ENCODE measurements at places on chromosomes 6 and 20.

DNA sequence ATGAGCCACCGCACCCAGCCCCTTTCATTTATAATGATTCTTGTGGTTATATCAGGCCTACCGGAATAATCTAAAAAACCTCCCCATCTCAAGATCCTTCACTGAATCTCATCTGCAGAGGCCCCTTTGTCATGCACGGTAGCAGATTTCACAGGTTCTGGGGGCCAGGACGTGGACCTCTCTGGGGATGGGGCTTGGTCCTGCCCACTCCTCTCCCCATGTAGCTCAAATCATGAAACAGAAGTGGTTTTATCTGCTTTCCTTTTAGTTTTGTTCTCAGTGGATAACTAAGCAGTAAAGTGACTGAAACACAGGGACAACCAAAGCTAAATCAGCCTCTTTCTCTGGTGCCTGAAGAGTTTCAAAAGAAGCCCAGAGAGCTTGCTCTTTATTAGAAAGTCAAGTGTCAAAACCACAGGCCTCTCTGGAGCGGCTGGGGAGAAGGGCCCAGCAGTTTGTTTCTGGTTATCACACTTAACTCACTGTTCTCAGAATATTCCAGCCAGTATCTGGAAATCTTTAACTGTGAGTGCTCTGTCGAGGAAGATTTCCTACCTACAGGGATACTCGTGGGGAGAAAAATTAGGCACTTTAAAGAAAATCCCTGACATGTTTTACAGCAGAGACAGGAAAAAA lies 60.6 kb upstream of the FAM184A start:
- no peak for DNase-seq

GRCh38 chr6:117446861-117447260 lies 21.1 kb upstream of the ROS1 start:
- no peak for DNase-seq

GRCh38 chr6:6842291-6842690 lies 253.8 kb downstream of the LY86 start:
- DNase-seq = no peak

DNA sequence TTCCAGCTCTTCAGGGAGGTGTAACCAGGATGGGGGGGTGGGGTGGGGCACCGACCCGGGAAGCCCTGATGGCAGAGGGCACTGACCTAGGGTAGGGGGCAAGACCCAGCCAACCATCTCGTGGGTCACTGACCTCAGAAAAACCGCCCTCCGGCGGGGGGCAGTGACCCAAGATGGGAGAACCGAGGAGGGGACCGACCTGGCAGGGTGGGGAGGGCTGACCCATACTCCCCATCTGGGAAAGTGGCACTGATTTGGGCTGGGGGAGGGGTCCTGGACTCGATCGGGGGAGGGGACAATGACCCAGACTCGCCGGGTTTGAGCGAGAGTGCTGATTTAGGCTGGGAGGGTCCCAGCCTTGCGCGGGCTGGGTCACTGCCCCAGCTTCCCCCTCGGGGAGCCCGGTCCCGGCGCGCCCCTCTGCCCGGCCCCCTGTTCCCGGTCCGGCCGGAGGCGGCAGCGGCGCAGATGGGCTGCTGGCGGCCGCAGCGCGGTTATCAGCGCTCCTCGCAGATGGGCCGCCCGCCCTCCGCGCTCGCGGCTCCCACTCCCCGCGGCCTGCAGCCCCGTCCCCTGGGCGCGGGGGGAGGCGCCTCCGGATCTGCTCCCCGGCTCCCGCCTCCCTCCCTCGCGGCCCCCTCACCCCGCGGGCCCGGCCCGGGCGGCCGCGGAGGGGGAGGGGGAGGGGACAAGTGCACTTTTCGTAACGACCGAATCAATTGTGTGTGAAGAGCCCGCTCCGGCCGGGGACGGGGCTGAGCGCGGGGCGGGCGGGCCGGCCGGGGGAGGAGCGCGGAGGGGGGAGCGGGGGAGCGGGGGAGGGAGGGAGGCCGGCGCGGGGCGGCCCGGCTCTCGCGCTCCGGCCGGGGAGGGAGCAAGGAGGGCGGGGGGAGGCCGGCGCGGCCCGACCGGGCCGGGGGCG lies 2.2 kb downstream of the NOL4L start:
- no peak for DNase-seq

GRCh38 chr6:123804787-123805540 lies 1.3 kb downstream of the NKAIN2 start:
- no peak for DNase-seq

DNA sequence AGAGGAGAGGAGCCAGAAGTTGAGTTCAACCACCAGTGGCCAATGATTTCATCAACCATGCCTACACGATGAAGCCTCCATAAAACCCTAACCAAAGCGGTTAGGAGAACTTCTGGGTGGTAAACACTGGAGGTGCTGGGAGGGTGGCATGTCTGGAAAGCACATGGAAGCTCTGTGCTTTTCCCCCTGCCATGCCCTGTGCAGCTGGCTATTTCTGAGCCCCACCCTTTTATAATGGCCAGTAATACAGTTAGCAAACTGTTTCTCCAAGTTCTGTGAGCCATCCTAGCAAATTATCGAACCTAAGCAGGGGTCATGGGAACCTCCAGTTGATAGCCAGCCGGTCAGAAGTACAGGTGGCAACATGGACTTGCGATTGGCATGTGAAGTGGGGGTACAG lies 147.8 kb upstream of the INSM1 start:
- no peak for DNase-seq

DNA sequence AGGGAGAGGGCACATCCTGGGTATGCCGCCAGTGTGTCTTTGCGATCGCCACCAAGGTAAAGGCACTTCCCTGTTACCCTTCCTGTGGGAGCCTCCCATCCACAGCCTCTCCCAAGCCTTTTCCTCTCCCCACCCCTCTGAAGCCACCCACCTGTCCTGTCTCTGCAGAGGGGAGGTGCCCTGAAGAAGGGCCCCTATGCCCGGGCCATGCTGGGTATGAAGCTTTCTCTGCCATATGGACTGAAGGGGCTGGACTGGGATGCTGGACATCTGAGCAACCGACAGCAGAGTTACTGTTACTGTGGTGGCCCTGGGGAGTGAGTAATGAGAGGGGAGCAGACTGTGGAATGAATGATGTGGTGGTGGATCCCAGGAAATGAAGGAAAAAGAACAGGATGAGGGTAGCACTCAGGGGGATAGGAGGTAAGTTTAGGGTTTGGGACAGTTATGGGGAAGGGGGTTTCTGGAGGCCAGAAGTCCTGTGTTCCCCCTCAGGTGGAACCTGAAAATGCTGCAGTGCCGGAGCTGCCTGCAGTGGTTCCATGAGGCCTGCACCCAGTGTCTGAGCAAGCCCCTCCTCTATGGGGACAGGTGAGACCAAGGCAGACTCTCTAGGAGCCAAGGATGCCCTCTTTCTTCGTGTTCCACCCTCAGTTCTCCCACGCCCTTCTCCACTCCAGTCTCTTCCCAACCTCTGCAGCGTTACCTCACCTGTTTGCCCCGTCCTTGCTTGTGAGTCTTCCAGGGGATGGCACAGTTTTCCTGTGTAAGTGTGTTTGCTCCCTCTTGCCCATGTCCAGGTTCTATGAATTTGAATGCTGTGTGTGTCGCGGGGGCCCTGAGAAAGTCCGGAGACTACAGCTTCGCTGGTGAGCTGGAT lies 2.7 kb downstream of the PHF1 start:
- no peak for DNase-seq

DNA sequence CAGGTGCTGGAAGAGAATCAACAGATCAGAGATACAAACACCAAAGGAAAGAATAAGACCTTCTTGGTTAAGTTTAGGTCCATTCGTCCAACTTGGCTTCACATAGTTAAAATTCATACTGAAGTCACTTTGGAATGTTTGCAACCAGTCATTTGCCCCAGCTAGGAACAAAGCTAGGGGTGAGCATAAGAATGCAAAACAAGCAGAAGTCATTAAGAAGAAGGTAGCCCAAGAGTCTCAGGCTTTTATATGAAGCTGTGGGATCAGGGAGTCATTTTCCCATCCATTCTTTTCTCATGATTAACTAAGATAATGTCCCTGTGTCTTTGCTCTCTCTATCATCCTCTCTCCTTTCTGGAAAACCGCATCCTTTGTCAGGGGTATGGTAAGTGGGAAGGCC lies 51.5 kb upstream of the TMEM170B start:
- DNase-seq = no peak

DNA sequence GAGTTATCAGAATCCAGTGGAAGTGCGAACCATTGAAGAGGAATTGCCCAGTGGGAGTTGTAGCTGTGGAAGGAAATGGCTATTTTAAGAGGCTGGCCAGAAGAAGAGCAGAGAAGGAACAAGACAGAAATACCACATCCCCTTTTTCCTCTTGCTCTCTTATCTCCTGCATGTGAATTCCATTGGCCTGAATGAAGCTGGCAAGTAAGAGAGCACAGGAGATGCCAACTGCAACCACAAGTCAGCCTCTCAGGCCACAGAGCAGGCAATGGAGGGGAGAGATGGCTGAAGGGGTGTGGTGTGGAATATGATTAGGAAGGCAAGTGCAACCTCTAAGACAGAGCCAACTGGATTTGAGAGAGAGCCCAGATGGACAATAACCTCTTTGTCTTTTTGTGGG lies 362.7 kb upstream of the IMPG1 start:
- DNase-seq = no peak

- DNase-seq = no peak
Measured at GRCh38 chr6:140537211-140537610, 1162.8 kb upstream of the CITED2 start.

DNA sequence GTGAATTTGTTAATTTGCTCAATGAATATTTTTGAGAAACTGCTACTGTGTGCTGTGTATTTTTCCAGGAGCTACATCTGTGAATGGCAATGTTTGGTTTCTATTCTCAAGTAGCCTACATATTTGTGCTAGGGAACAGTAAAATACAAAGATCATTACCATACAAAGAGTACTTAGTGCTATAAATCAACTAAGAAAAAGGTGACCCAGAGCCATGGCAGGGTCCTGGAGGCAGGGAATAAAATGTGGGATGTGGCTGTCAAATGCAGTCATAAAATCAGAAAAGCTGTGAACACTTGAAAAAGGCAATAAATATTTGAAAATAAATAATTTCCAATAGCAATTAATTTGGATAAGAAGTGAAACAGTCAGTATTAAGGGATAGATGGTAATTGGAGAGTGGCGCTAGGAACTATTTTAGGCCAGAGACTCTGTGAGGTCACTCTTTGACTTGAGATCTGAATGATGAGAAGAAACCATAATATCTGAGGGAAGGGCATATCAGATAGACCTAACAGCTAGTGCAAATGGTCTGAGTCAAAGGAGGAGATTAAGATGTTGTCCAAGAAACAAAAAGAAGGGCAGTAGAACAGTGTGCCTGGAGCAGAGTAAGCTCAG lies 98.8 kb downstream of the MANEA start:
- no peak for DNase-seq

DNA sequence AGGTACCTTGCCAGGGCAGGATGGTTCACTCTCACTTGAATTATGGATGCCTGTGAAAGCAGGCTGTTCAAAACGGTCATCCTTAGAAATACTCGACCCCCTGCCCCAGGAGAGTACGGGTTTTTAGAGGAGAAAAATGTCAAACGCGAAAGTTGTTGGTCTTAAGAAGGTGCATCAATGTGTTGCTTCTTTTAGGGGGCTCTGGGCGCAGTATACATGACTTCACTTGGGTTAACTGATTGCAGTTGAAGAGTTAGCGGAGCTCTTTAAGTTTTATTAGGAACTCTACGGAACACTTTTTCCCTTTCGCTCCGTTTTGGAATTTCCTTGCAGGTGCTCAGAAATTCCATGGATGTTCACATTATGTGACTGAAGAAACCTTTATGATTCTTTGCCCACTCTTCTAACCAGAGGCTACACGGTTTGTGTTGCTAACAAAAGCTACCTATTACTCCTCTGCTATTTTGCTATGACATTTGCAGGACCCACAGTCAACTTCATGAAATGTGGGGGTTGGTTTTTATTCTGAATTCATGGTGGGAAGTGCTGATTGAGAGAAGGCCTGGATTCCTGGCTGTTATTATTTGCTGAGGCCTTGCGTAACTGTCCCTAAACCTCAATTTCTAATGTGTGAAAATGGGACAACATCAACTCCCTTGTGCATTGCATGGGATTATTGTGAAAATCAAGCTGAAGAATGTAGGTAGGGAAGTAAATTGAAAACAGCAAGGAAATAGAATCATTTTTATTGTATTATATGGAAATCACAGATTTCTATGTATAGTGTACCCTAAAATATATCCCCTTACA lies 845 bp downstream of the ENPP1 start:
- DNase-seq = no peak

DNA sequence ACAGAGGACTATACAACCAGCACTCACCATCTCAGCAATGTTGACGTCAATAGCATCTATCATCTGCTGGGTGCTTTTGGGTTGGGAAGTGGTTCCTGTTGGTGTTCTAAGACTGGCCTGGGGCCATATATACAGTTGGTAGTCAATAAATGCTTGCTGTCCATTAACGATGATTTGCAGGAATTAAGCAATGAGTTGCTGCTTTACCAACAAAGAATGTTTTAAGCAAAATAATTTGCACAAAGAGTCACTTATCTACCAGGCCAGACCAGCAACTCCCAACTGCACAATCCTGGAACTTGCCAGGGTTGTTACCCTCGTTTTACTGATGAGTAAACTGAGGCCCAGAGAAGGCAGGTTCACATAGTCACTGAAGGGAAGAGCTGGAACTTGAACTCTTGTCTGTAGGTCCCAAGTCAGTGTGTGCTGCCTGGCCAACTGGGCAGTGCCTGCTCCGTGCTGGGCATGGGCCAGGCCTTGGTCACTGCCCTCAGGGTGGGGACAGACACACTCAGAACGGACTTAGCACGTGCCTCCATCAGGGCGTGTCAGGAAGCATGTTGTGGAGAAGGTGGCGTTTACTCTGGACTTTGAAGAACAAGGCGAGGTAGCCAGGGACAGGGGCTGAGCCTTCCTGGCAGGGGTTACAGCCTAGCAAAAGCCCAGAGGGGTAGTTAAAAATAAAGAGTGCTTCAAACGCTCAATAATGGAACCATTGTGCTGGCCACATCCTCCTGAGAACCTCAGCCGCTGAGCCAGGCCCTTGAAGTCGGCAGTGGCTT lies 2.5 kb upstream of the SRC start:
- no peak for DNase-seq

DNA sequence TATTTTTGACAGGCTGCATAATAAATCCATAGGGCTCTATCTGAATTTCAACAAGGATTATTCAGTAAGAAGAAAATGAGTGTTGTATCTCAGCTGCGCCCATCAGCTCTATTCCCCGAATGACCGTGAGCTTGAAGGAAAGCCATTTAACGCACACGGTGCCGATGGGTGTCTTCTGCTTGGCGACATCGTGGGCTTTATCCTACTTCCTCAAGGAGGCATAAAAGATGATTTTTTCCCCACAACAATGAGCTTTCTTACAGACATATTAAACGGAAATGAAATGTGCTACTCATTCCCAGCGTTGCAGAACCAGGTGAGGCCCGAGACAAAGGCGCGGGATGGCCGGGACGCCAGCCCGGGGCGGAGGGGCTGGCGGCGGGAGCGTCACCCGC lies 710 bp downstream of the DYNLT1 start:
- no peak for DNase-seq

- DNase-seq = no peak
Measured at GRCh38 chr20:3661814-3662665, 1.2 kb downstream of the GFRA4 start.

DNA sequence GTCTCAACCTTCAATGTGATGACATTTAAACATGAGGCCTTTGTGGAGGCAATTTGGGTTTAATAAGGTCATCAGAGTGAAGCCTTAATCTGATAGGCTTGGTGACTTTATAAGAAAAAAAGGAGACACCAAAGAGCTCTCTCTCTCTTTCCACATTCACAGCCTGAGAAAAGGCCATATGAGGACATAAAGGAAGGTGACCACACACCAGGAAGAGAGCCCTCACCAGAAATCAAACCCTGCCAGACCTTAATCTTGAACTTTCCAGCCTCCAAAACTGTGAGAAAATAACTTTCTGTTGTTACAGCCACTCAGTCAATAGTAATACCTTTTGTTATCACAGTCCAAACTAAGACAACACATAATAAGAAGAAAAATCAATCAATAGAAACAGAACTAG lies 47.7 kb downstream of the COL12A1 start:
- no peak for DNase-seq

GRCh38 chr6:37433657-37434271 lies 743 bp downstream of the CMTR1 start:
- DNase-seq = no peak

Measured in posterior cingulate gyrus (tissue), 11 donors.